Activated CD4-positive, alpha-beta T cell treated with anti-CD3 and anti-CD28 coated beads, Interleukin-2, amount 50 U/mL, for 24 hours (primary cell): ENCODE measurements at places on chromosomes 16 and 17.

- DNase-seq = no peak
Observed at GRCh38 chr17:67467500-67468455, 90.7 kb downstream of the PITPNC1 start.

- no peak for DNase-seq
Observed at GRCh38 chr16:12927591-12927990, 26.2 kb downstream of the SHISA9 start.

GRCh38 chr17:49516180-49516579, 21.1 kb downstream of the NGFR start:
- no peak for DNase-seq

- DNase-seq = no peak
Observed at GRCh38 chr17:46930051-46930450, 7.1 kb downstream of the GOSR2 start.

DNA sequence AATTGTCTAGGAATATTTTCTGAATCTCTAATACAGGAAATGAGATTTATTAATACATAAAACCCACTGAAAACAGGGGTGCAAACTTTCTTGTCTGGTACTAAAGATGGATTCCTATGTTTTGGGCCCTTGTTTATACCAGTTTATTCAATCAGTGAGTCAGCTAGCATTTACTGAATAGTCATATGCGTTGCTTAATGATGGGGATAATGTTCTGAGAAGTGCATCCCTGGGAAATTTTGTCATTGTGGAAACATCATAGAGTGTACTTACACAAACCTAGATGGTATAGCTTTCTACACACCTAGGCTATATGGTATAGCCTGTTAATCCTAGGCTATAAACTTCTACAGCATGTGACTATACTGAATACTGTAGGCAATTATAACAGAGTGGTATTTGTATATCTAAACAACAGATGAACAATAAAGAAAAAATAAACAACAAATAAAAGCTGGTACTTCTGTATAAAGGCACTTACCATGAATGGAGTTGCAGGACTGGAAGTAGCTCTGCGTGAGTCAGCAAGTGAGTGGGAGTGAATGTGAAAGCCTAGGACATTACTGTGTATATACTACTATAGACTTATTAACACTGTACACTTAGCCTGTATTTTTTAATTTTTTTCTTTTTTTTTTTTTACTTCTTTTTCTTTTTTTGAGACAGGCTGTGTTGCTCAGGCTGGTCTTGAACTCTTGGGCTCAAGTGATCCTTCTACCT, 63.7 kb downstream of the SIAH1 start:
- DNase-seq = no peak

GRCh38 chr16:84557504-84557903, 53.0 kb upstream of the MEAK7 start:
- no peak for DNase-seq

DNA sequence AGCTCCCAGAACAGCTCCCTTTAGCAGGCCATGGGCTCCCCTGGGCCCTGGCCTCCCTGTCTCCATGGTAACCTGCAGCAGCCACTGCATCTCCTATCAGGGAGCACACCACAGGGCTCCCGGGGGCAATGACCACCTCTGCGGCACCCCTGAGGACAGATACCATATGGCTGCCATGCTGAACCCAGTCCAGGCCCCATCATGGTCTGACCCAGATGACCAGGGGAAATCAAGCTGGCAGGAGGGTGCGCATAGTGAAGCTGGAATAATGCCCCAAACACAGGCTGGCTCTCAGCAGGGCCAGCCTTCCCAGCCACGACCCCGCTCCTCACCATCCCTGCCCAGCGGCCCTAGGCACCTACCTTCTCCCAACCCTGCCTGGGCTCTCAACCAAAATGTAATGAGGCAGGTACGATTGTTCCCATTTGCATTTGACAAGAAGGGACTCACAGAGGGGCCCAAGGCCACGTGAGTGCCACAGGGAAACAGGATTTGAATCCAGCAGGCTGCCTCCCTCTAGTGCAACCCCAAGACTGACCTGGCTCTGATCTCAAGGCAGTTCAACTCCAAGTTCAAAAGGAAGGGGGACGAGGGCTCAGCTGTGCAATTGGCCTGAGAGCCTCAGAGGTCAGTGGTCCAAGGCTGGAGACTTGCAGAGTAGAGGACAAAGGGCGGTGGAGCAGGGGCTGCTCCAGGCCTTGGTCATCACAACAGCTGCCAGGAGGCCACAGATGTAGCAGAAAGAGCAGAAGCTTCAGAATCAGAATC, 2.4 kb downstream of the RUNDC3A start:
- no peak for DNase-seq

GRCh38 chr17:65823713-65824112, 262.3 kb upstream of the AXIN2 start:
- no peak for DNase-seq

- DNase-seq = peak; percentile 26
Observed at GRCh38 chr16:15961060-15961511, 11.7 kb downstream of the ABCC1 start.

GRCh38 chr16:79363035-79363434, 237.5 kb downstream of the MAF start:
- DNase-seq = no peak

DNA sequence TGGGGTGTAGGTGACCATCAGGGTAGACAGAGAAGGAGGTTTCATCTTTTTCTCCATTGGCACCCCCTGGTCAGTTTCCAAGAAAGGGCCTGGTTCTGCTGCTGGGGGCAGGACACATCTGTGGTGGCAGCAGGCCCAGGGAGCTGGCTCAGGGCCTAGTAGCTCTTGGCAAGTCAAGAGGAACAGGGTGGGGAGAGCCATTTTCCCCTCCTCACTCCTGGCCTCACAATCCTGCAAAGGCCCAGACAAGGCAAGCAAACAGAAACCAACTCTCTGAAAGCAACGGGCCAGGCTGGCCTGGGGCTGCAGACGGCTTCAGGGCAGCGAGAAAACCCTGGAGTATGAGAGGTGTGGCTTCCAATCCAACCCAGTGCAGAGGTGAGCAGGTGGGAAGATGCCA, 192.9 kb upstream of the DYNLRB2 start:
- no peak for DNase-seq

DNA sequence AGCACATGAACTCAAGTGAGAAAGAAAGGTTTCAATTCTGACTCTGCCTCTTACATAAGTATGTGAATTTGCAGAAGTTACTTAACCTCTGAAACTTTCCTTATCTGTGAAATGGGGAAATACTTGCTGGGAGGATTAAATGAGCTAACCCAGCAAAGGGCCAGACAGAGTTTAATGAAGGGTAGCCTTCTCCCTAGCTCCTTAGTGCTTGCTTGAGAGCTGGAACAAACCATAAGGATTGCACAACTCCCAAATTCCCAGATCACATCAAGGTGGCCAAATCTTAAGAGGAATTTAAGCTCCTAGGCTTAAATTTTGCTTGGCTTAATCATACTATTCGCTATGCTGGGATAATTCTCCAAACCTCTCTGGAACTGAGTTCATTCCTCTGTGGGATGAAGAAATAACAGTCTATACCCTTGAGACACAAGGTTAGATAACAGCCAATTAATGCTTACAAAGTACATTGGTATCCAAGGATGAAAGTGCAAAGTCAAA, 11.8 kb upstream of the WSB1 start:
- no peak for DNase-seq

GRCh38 chr16:51896013-51896412, 650.9 kb downstream of the TOX3 start:
- DNase-seq = no peak

GRCh38 chr17:18247613-18248001, 10.9 kb downstream of the FLII start:
- no peak for DNase-seq

- DNase-seq = peak; percentile 33
Observed at GRCh38 chr16:79272141-79272577, 328.4 kb downstream of the MAF start.

GRCh38 chr17:44397479-44398440, 8.3 kb upstream of the ITGA2B start:
- no peak for DNase-seq

DNA sequence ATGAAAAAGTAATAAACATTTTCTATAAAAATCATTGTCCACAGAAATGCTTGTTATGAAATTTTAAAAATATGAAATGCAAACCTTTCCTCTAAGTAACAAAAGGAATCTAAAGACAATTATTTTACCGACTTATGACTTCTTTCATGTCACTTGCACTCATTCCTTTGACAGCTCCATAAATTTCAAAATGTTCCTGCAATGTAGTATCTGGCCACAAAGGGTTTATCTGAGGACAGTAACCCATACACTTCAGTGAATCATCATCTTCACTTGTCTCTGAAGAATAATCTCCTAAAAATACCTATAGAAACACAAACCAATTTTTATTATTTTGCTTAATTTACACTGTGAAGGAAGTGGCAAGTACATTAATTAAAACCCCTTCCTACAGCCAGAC, 25.6 kb upstream of the ABCA10 start:
- DNase-seq = no peak

DNA sequence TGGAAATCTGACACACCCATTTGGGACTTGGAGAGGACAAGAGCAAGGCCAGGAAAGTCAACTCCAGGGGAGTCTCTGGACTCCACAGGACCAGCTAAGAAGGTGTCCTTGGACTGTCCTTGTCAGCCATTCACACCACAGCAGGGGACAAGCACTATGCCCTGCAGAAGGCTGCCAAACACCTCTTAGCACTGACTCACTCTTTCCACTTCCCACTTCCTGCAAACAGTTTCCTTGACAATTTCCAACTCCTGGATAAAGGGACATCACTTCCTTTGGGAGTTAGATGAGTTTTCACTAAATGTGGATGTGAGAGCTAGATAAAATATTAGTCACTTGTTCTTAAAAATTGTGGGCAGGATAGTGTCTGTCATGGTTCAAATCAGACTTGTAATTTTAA, 37.8 kb upstream of the BCAR1 start:
- no peak for DNase-seq

DNA sequence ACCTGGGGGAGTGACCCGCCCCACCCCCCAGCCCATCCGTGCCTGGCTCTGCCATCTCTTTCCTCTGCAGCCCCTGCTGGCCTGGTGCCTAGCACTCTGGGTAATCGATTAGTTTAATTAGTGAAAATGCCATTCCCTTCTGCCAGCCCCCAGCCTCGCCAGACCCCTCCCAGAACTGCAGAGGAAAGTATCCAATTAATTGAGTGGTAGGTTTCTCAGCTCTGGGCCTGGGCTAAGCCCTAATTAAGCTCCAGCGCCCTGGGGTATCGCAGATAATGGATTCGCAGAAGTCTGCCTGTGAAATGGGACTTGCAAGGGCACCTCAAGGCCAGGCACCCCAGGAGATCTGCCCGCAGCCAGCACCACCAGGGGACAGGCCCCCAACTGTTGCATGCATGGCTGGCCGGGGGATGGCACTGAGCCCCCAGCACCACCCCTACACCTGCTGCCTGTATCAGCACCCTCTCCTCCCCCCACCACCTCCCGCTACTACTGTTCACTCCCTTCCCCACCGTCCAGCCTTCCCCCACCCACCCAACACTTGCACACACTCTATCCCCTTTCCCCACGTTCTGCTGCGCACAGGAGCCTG, 19.7 kb upstream of the SPPL2C start:
- DNase-seq = no peak

GRCh38 chr16:70163596-70163995, 10.0 kb upstream of the CLEC18C start:
- DNase-seq = no peak

- DNase-seq = no peak
Observed at GRCh38 chr16:84686707-84687298, 13.0 kb upstream of the USP10 start.

DNA sequence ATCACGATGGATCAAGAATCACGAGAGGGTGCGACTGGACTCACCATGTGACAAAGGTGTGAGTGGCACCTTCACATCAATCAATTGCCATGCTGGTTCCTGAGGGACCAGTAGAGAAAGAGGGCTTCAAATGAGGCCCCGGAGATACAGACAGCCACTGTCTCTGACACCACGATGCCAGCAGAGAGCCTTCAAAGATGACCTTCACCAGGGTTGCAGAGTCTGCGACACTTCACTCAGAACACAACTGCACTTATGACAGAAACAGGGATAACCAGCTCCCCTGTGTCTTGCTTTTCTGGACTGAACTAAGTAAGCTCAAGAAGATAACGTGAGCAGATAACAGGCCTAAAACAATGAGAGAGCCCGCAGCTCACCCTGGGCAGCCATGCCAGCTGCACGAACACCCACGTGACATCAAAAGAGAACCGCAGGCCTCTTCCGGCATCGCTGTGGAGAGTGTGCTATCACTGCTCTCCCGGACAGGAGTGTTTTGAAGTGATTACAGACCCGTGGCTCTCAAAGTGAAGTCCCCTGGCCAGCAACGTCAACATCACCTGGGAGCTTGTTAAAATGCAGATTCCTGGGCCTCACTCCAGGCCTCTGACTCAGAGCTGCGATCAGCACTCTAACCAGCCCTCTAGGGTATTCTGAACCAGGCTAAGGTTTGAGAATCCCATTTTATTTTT, 36.4 kb downstream of the KLHDC4 start:
- no peak for DNase-seq
